ENCODE measurements at places on chromosomes 5 and 9. TPM values are rescaled to one million over a fixed set of nuclear protein-coding genes. Genes with fewer than 3 reads are reported as not detected.

Gene CYLC2
- total RNA-seq: not detected

Gene PCDHGA3
- 0.08 TPM for total RNA-seq

Gene TAS2R1
- not detected for total RNA-seq

Gene PSMB7
- total RNA-seq: 172 TPM

Gene F2RL1
- 0.10 TPM for total RNA-seq

DNA sequence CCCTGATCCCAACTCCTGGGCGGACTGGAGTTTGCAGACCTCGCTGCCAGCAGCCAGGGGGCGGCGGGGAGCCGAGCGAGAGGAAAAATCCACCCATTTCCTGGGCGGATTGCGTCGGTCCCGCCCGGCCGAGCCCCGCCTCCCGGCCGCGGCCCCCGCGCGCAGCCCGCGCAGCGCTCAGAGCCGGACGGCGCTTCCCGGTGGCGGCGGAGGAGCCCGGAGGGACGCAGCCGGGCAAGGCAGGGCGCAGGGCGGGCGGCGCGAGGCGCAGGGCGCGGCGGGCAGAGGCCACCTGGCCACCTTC, at the start of gene OLFM1:
OLFM1 (plus strand) TSS at position 180 of the 304 bp plus-strand sequence. CDS start 322 bp downstream, outside the sequence.
- H3K4me1 ChIP-seq: no peaks in the 10 kb centered on the region
- DNase-seq: no peak
- H3K4me3 ChIP-seq: no peak within 1 kb of the TSS
- peaks cover 3% of the 10 kb centered on the region for H3K27me3 ChIP-seq

GRCh38 chr9:129513282-129513681, 107.6 kb downstream of the C9orf50 start:
- no peak for DNase-seq
- no peaks in the 10 kb centered on the region for H3K36me3 ChIP-seq
- no peak overlapping the region for H3K27ac ChIP-seq
- no peaks in the 10 kb centered on the region for H3K4me1 ChIP-seq
- no peak overlapping the region for H3K4me3 ChIP-seq
- no peaks in the 10 kb centered on the region for H3K27me3 ChIP-seq

DNA sequence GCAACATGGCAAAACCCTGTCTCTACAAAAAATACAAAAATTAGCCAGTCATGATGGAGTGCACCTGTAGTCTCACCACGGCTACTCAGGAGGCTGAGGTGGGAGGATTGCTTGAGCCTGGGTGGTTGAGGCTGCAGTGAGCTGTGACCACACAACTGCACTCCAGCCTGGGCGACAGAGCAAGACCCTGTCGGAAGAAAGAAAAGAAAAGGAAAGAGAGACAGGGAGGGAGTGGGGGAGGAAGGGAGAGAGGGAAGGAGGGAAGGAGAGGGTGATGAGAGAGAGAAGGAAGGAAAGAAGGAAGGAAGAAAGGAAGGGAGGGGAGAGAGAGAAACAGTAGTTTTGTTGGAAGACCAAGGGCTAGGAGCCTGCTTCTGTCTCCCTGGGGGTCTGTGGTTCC, 142.4 kb downstream of the C9orf50 start:
- H3K36me3 ChIP-seq: no peaks in the 10 kb centered on the region
- no peaks in the 10 kb centered on the region for H3K4me1 ChIP-seq
- no peak for DNase-seq
- H3K4me3 ChIP-seq: no peak overlapping the region
- peaks cover 18% of the 10 kb centered on the region for H3K27me3 ChIP-seq

DNA sequence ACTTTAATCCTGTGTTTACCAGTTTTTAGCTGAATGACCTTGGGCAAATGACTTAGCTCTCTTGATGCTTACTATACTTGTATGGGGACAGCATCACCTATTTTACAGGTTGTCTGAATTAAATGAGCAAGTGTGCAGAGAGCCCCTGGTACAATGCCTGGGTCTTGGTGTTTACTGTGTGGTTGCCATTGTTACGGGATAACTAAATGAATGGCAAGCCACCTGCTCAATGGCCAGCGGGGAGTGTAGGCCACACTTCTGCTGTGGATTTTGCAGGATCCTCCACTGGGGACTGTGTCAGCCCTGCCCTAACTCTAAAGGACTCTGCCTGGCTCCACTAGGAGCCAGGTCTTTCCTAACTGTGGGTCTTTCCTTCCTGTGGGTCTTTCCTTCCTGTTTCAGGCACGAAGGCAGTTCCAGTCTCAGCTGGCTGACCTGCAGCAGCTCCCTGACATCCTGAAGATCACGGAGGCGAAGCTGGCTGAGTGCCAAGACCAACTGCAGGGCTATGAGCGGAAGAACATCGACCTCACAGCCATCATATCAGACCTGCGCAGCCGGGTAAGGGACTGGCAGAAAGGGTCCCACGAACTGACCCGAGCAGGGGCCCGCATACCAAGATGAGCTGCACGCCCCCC, 10.3 kb upstream of the GLE1 start:
- H3K27ac ChIP-seq: no peak overlapping the region
- DNase-seq: no peak
- no peak overlapping the region for H3K4me3 ChIP-seq
- H3K36me3 ChIP-seq: peaks cover 28% of the 10 kb centered on the region
- no peaks in the 10 kb centered on the region for H3K4me1 ChIP-seq
- H3K27me3 ChIP-seq: no peaks in the 10 kb centered on the region

- DNase-seq: no peak
- H3K4me3 ChIP-seq: no peak overlapping the region
- no peaks in the 10 kb centered on the region for H3K27me3 ChIP-seq
Observed at GRCh38 chr9:136090768-136091581, 4.1 kb downstream of the NACC2 start.

- no peaks in the 10 kb centered on the region for H3K4me1 ChIP-seq
- no peaks in the 10 kb centered on the region for H3K27me3 ChIP-seq
- H3K27ac ChIP-seq: no peak overlapping the region
- H3K36me3 ChIP-seq: no peaks in the 10 kb centered on the region
Observed at GRCh38 chr5:22352493-22352892, 500.7 kb downstream of the CDH12 start.
